Diencephalon (tissue), 1 donor: ENCODE measurements at places on chromosomes 5 and 9. TPM values are rescaled to one million over a fixed set of nuclear protein-coding genes. Genes with fewer than 3 reads are reported as not detected.

MARCHF11 gene
- 12.9 TPM for total RNA-seq

LTC4S gene
- 2.1 TPM for total RNA-seq

CENPK gene
- 12.0 TPM for total RNA-seq

ACTBL2 gene
- total RNA-seq: not detected

IRGM gene
- total RNA-seq: not detected

TXNDC15 gene
- 105 TPM for total RNA-seq

PCDHA1 gene
- total RNA-seq: 13.8 TPM

ZNF782 gene
- 27.2 TPM for total RNA-seq

SOHLH1 gene
- total RNA-seq: not detected

LURAP1L gene
- 4.6 TPM for total RNA-seq

DMXL1 gene
- 107 TPM for total RNA-seq

SELENOP gene
- total RNA-seq: 51.7 TPM

CCL27 gene
- total RNA-seq: 0.69 TPM

LHFPL2 gene
- 25.1 TPM for total RNA-seq

WNK2 gene
- total RNA-seq: 30.7 TPM

SHISAL2B gene
- total RNA-seq: 0.92 TPM

SPATA31A3 gene
- not detected for total RNA-seq

CDX1 gene
- total RNA-seq: not detected

TXNDC8 gene
- not detected for total RNA-seq

BHMT gene
- 0.46 TPM for total RNA-seq
